ENCODE measurements at places on chromosomes 16 and 17. TPM values are rescaled to one million over a fixed set of nuclear protein-coding genes. Genes with fewer than 3 reads are reported as not detected.

- H3K27me3 ChIP-seq = no peaks in the 10 kb centered on the region
- no peak overlapping the region for H3K4me3 ChIP-seq
- H3K36me3 ChIP-seq = peaks cover 60% of the 10 kb centered on the region
- no peak for DNase-seq
- peaks cover 28% of the 10 kb centered on the region for H3K4me1 ChIP-seq
- H3K27ac ChIP-seq = no peak overlapping the region
Measured at GRCh38 chr16:71919035-71919434, 23.7 kb downstream of the IST1 start.

- no peak overlapping the region for H3K4me3 ChIP-seq
- H3K4me1 ChIP-seq = no peaks in the 10 kb centered on the region
- H3K27ac ChIP-seq = no peak overlapping the region
- H3K36me3 ChIP-seq = no peaks in the 10 kb centered on the region
Measured at GRCh38 chr16:59759296-59759695, 1025.2 kb upstream of the GOT2 start.

GRCh38 chr17:79071161-79071740 lies 3.4 kb upstream of the ENGASE start:
- no peaks in the 10 kb centered on the region for H3K36me3 ChIP-seq
- H3K27me3 ChIP-seq = no peaks in the 10 kb centered on the region
- no peak overlapping the region for H3K4me3 ChIP-seq
- no peak overlapping the region for H3K27ac ChIP-seq

- no peaks in the 10 kb centered on the region for H3K4me1 ChIP-seq
- no peaks in the 10 kb centered on the region for H3K27me3 ChIP-seq
- H3K36me3 ChIP-seq = peaks cover 18% of the 10 kb centered on the region
- no peak overlapping the region for H3K4me3 ChIP-seq
- no peak for DNase-seq
- no peak overlapping the region for H3K27ac ChIP-seq
Measured at GRCh38 chr16:88077328-88078108, 126.3 kb downstream of the BANP start.

- H3K36me3 ChIP-seq = peaks cover 9% of the 10 kb centered on the region
- H3K27me3 ChIP-seq = no peaks in the 10 kb centered on the region
- H3K27ac ChIP-seq = peak overlapping the region; percentile 65
- H3K4me1 ChIP-seq = peaks cover 21% of the 10 kb centered on the region
- no peak overlapping the region for H3K4me3 ChIP-seq
Measured at GRCh38 chr17:59859444-59860025, 33.2 kb downstream of the TUBD1 start.

DNA sequence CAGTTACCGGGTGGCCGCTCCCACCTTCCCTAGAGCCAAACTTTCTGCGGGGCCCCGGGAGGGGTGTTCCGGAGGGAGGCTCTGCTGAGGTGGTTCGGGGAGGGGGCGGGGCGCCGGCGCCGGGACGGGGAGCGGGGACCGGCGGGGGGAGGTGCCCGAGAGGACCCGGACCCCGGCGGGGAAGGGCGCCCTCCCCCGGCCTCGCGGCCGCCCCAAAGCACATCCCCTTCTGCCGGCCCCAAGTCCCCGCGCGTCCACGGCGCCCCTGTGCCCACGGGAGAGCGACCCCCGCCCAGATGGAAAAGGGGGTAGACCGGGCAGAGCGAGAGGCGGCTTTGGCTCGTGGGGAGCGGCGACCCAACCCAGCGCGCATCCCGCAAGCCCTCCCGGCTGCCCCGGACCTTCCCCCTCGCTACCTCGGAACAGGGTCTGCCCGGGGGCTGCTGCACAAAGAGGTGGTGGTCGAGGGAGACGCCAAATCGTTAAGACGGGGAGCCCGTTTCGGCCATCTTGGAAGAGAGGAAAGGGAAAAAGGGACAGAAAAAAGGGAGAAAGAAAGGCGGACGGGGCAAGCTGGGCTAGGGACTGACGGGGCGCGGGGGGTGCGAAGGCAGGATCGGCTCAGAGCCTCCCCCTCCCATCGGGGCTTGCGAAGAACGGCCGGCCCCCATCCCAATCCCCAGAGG lies 530 bp downstream of the PCGF2 start:
- H3K27ac ChIP-seq = no peak overlapping the region
- H3K27me3 ChIP-seq = peaks cover 48% of the 10 kb centered on the region
- peaks cover 35% of the 10 kb centered on the region for H3K4me1 ChIP-seq
- H3K36me3 ChIP-seq = peaks cover 4% of the 10 kb centered on the region
- no peak for DNase-seq
- H3K4me3 ChIP-seq = peak overlapping the region; percentile 69

GRCh38 chr16:2814551-2815298 lies 2.3 kb upstream of the PRSS21 start:
- H3K27ac ChIP-seq = no peak overlapping the region
- no peak overlapping the region for H3K4me3 ChIP-seq
- H3K27me3 ChIP-seq = peaks cover 6% of the 10 kb centered on the region

The KRT13 gene
- total RNA-seq = not detected

The CCDC57 gene
- 43.9 TPM for total RNA-seq

The HASPIN gene
- 20.5 TPM for total RNA-seq

DNA sequence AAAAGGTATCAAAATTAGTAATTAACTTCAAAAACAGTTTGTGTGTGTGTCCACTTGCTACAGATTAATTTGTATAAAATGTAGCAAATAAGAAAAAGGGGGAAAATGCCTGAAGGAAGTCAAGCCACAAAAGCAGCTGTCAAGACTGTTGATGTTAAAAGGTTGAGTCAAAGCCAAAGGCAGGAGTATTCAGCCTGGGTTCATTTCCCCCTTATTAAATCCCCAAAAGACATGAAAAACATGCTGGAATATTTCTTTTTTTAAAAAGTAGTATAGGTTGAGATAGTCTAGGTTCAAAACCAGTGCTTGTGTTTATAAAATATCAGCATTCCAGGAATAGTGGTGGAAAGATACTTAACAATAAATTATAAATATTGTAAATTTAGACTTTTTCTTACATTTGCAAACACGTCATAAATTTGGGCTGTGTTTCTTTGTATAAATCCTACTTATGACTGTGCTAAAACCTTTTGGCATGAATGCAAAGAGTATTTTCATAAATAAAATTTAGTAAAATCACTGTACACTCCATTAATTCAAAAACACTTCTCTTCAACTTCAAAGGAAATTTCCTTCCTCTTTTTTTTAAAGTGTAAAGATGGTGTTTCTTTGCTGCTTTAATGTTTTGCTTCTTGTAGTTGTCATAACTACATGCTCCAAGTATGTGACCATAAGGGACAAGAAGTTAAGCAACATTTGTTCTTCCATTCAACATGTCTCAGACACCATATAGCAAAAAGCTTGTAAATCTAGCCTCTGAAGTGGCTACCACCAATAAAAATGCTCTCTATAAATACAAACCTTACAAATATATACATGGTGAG lies 72.0 kb downstream of the SKAP1 start:
- DNase-seq = no peak
- H3K4me3 ChIP-seq = no peak overlapping the region
- no peaks in the 10 kb centered on the region for H3K27me3 ChIP-seq

DNA sequence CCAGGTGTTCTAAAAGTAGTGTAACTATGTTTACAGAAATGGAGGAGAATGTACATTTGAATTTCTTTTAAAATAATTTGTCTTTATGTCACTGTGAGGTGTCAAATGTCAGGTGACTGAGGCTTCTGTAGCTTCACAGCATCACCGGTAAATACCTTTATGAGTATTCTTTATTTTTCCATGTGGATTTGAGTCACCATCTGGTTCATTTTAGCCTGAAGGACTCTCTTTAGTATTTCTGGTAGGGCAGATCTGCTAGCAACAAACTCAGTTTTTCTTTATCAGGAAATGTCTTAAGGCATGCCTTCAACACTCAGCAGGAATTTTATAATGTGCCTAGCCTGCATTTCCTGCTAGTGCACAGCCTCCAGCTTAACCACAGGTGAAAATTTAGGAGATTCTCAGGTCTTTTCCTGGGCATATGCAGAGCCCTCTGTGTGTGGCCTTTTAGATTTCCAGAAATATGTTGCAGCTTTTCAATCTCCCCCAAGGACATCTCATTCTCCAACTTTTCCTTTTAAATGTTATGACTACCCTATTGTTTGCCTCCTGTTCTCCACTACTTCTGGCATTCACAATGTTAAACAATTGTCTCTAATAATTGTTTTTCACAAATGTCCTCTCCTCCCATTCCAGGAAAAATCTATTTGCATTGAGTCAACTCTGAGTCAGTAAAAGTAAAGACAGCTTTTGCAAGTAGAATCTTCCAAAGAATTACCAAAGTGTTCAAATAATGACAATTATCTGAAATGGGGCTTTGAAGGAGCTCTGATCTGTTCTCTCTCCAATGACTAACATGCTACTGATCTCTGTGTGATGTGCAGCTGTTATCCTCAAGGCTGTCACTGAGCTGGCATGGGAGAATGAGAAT lies 239.4 kb upstream of the CPHXL start:
- H3K4me1 ChIP-seq = no peaks in the 10 kb centered on the region
- H3K27me3 ChIP-seq = no peaks in the 10 kb centered on the region

DNA sequence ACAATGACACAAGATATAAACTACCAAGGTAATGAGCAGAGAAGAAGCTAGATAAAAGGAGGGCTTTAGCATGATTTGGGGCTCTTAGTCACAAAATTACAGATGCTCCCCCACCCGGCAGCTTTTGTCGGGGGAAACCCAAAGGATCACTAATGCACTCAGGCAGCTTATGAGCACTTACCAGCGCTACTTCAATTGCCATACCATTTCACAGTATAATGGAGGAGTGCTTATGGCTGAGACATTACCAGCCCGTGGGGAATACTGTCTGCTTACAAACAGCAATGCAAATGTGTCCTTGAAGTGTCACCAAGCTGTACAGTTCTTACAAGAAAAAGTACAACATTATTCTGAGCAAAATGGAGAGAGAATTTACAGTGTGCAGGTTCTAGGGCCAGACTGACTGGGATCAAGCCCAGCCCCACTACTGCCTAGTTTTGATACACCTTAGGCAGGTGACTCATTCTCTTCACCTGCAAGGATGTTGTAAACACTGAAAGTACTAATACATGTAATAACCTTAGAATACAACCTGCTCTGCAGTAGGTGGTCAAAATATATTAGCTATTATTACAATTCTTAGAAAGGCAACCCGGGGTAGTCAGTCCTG lies 16.3 kb downstream of the ANKFY1 start:
- H3K27me3 ChIP-seq = no peaks in the 10 kb centered on the region
- no peaks in the 10 kb centered on the region for H3K36me3 ChIP-seq
- no peak overlapping the region for H3K4me3 ChIP-seq
- no peak for DNase-seq

The PRSS22 gene
- total RNA-seq = not detected

The P2RX5 gene
- 47.4 TPM for total RNA-seq

The ZPBP2 gene
- not detected for total RNA-seq

DNA sequence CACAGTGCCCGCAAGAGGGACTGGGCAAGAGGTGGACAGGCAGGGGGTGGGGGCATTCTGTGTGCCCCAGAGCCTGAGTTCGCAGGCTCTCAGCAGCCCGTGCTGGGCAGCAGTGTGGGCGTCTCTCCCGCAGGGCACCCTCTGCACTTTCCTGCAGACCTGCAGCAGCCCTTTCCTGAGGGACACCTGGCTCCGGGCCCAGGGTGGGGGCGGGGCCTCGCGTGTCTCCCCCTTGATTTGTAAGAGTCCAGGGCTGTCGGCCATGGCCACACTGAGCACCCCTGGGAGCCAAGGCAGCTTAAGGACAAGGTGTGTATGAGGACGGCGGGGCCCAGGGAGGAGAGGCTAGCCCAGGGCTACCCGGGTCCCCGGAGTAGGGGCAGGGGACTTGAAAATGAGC lies 33.4 kb upstream of the SLC38A10 start:
- H3K27me3 ChIP-seq = peaks cover 3% of the 10 kb centered on the region
- H3K36me3 ChIP-seq = no peaks in the 10 kb centered on the region
- H3K4me1 ChIP-seq = no peaks in the 10 kb centered on the region
- H3K4me3 ChIP-seq = no peak overlapping the region

The CLDN6 gene
- total RNA-seq = not detected

- H3K4me1 ChIP-seq = no peaks in the 10 kb centered on the region
- H3K4me3 ChIP-seq = no peak overlapping the region
- H3K27ac ChIP-seq = no peak overlapping the region
- H3K36me3 ChIP-seq = no peaks in the 10 kb centered on the region
- DNase-seq = no peak
- no peaks in the 10 kb centered on the region for H3K27me3 ChIP-seq
Measured at GRCh38 chr17:56159826-56160380, 6.6 kb downstream of the ANKFN1 start.

The FZD2 gene
- total RNA-seq = not detected

The NHLRC4 gene
- 0.67 TPM for total RNA-seq

GRCh38 chr17:75642784-75643642 lies 9.8 kb downstream of the SMIM5 start:
- H3K4me1 ChIP-seq = peaks cover 4% of the 10 kb centered on the region
- DNase-seq = no peak
- H3K27me3 ChIP-seq = no peaks in the 10 kb centered on the region
- H3K36me3 ChIP-seq = no peaks in the 10 kb centered on the region

DNA sequence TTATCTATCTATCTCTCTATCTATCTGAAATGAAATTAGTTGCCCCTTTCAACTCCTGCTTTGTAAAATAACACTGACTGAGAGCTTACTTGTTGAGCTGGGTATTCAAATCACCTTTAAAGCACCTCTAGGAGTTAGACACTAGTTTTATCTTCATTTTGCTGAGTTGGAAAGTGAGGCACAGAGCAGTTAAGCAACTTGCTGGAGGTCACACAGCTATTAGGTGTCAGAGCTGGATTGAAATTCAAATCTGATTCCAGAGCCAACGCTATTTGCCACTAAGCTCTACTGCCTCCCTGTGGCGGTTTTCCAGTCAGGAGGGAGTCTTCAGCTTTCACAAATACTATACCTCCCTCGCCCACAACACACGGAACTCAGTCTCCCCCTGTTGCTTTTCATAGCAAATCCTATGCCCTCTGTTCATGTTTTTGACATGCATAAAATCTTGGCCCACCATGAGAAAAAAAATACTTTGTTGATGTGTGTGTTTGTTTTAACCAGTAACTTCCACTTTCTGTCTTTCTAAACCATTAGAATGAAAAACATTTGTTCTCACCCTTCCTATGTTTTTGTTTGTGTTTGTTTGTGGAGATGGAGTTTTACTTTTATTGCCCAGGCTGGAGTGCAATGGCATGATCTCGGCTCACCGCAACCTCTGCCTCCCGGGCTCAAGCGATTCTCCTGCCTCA lies 74.8 kb upstream of the SMURF2 start:
- no peak overlapping the region for H3K4me3 ChIP-seq
- no peaks in the 10 kb centered on the region for H3K27me3 ChIP-seq
- peak; percentile 80 for DNase-seq
- no peak overlapping the region for H3K27ac ChIP-seq

All from activated naive CD4-positive, alpha-beta T cell treated with anti-CD3 and anti-CD28 coated beads for 36 hours (primary cell).